ENCODE measurements at places on chromosomes 2 and 18.

DNA sequence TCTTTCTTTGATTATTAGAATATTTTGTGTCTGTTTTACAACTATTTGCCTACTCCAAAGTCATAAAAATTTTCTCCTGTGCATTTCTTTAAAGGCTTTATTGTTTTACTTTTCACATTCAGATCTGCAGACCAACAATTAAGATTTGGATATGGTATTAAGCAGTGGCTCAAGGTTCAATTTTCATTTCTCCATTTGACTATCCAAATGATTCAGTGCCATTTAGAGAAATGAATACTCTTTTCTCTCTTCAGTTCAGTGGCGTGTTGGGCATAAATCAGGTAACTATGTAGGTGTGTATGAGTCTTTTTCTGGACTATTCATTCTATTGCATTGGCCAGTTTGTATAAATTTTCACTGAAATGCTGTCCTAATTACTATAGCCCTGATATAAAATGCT, 57.3 kb upstream of the IL1R1 start:
- DNase-seq = no peak

DNA sequence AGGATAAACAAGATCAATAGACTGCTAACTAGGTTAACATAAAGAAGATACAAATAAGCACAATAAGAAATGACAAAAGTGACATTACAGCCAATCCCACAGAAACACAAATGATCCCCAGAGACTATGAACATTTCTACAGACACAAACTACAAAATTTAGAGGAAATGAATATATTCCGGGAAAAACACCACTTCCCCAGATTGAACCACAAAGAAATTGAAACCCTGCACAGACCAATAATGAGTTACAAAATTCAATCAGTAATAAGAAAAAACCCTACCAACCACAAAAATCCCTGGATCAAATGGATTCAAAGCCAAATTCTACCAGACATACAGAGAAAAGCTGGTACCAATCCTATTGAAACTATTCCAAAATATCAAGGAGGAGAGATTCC, 232.4 kb upstream of the RBMS1 start:
- no peak for DNase-seq

GRCh38 chr2:95669441-95669991, 77.7 kb downstream of the TRIM43 start:
- no peak for DNase-seq

DNA sequence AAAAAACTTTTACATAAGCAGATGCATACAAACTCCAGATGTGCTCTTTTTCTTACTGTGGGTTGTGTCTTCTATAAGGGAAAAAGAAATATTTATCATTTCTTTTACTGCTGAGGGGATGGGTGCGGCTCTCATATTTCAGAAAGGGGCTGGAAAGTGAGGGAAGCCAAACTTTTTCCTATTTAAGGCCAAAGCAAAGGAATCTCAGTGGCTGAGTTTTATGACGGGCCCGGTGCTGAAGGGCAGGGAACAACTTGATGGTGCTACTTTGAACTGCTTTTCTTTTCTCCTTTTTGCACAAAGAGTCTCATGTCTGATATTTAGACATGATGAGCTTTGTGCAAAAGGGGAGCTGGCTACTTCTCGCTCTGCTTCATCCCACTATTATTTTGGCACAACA, at the start of gene COL3A1:
COL3A1 (plus strand) TSS at position 210 of the 400 bp plus-strand sequence; CDS start at position 327, 117 bp downstream.
- no peak for DNase-seq

DNA sequence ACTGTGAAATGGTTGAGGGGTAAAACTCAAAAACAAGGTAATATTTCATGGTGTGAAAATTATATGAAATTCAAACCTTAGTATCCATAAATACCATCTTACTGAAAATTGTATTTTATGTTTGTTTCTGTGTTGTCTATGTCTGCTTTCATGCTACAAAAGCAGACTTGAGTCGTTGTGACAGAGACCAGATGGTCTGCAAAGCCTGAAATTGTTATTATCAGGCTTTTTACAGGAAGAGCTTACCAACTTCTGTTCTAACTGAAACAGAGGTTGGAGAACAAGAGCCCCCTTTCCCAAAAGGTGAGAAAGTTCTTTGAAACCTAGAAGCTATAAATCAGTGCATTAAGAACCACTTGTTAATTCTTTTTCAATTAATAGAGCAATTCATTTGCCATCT, 110.0 kb downstream of the COL4A4 start:
- DNase-seq = no peak

- DNase-seq = no peak
Observed at GRCh38 chr18:39737869-39738268, 2172.3 kb upstream of the CELF4 start.

DNA sequence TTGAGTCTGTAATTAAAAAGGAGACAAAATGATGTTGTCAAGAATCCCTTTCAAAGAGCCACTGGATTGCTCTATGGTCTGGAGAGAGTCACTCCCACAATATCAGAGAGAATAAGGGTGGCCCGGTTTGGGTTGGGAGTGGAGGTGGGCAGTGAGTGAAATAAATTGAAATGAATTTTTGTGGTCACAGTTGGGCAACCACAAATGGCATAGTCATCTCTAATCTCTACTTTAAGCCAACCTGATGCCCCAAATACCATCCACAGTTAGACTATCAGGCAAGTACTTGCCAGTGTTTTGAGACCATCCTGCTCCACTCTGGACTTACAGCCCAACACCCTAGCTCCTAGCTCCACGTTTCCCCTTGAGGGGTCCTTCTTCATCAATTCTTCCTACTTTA, 559.7 kb downstream of the BCL11A start:
- no peak for DNase-seq

DNA sequence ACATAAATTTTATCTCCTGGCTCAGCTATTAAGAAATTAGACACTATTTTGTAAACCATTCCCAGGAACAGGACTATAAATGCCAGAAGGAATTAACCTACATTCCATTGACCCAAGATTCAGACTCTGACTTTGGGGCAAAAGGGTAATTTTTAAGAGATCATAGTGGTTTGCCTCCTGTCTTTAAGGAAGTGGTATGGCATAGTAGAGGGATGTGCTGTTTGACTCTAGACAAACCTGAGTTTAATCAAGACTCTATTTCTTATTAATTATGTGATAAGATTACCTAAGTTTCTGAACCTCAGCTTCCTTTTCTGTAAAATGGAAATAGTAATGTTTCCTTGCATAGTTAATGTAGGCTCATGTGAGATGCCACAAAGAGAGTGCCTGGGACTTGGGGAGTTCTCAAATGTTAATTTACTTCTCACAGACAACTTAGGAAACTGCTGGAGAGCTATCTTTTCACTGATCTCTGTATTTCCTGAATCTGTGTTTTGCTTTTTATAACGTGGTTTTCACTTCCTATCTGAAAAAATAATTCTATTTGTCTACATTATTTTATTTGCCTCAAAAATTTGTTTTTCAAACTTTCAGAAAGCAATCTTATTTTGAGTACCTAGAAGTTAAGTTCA, 11.9 kb upstream of the SLC40A1 start:
- DNase-seq = no peak

- DNase-seq = no peak
Observed at GRCh38 chr18:27175914-27176313, 9.2 kb downstream of the CHST9 start.

GRCh38 chr2:113148606-113149552, 21.5 kb downstream of the IL1RN start:
- DNase-seq = no peak

- no peak for DNase-seq
Observed at GRCh38 chr2:11417946-11418585, 47.9 kb downstream of the E2F6 start.

DNA sequence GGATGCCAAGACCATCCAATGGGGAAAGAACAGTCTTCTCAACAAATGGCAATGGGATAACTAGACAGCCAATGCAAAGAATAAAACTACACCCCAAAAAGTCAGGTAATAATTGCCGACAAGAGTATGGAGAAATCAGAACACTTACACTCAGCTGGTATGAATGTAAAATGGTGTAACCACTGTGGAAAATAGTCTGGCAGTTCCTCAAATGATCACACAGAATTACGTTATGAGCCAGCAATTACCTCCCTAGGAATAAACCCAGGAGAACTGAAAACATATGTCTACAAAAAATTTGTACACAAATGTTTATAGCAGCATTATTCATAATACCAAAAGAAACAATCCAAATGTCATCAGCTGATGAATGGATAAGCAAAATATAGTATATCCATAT, 8.8 kb downstream of the IWS1 start:
- DNase-seq = no peak

Measured in hypothalamus (tissue), 51 donors.